ENCODE measurements at places on chromosomes 16 and 17.
A peak's percentile ranks its signal among the peaks of the same experiment; 100 is the strongest.

- DNase-seq = no peak
Observed at GRCh38 chr17:11499881-11500280, 98.4 kb upstream of the DNAH9 start.

- no peak for DNase-seq
Observed at GRCh38 chr16:10121491-10121890, 60.7 kb downstream of the GRIN2A start.

GRCh38 chr17:36825951-36826350, 111.3 kb upstream of the LHX1 start:
- no peak for DNase-seq

GRCh38 chr17:77838748-77839697, 119.5 kb upstream of the TNRC6C start:
- DNase-seq = no peak

- DNase-seq = peak; percentile 12
Observed at GRCh38 chr17:334974-335481, 17.6 kb downstream of the RPH3AL start.

GRCh38 chr17:11539637-11540036, 58.6 kb upstream of the DNAH9 start:
- no peak for DNase-seq

Data from femur (tissue), 1 donor.